ENCODE measurements at places on chromosomes 7 and 10. TPM values are rescaled to one million over a fixed set of nuclear protein-coding genes. Genes with fewer than 3 reads are reported as not detected.

DNA sequence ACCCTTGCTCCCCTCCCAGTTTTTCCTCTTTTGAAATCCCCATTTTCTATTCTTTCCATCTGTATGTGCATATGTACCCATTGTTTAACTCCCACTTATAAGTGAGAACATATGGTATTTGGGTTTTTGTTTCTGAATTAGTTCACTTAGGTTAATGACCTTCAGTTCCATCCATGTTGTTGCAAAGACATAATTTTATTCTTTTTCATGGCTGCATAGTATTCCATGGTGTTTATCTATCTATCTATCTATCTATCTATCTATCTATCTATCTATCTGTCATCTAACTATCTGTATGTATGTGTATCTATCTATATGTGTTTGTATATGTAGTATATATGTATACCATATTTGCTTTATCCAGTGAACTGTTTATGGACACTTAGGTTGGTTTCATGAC is 264.2 kb upstream of the SEMA3E start:
- no peak for DNase-seq

DNA sequence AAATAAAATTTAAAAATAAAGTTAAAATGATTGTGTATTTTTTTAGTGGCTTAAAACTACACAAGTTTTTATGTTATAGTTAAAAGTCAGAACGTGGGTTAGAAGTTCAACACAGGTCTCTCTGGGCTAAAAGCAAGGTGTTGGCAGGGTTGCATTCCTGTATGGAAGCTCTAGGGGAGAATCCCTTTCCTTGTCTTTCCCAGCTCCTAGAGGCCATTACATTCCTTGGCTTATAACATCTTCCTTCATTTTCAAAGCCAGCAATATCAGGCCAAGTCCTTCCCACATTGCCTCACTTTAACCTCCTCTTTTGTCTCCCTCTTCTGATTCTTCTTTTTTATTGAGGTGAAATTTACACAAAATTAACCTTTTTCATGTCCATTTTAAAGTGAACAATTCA is 52.4 kb upstream of the EEPD1 start:
- DNase-seq: no peak

GRCh38 chr10:118823256-118823907 is 68.6 kb upstream of the CACUL1 start:
- DNase-seq: no peak

- DNase-seq: no peak
Measured at GRCh38 chr7:37660614-37661013, 23.0 kb upstream of the GPR141 start.

DNA sequence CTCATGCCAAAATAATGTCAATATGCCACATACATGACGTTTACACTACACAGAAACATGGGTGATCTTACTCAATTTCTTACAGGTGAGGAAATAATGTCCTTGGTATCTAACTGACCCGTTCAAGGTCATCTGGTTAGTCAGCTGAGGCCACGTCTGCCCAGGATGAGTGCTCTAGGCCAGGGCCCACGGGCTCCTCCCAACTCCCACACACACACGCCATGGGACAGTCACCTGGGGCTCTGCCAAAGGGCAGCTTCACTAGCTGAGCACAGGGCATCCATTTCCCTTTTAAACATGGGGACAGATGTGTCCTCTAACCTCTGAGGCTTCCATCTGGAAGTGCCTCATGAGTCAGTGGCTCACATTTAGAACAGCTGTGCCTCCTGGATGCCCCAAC is 123.9 kb downstream of the TNS3 start:
- no peak for DNase-seq

DNA sequence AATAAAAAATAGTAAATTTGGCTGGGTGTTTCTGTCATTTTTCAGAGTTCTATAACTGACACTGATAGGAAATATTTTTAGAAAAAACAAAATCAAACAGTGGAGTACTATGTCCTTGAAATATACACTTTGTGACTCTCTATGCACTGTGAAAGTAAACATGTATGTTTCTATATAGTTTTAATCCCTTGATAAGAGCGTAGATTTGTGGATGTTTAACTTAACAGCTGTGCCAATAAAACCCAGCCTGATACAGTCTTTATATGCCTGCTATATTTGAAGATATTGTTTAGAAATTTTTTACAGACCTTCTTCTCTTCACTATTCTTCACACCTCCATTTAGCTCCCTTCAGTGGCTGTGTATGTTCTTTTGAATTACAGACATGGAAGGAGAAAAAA is 473.3 kb upstream of the FZD8 start:
- no peak for DNase-seq

- DNase-seq: no peak
Measured at GRCh38 chr7:48563334-48563733, 361.0 kb upstream of the CDC14C start.

GRCh38 chr10:59880971-59881510 is 25.3 kb downstream of the CCDC6 start:
- no peak for DNase-seq

DNA sequence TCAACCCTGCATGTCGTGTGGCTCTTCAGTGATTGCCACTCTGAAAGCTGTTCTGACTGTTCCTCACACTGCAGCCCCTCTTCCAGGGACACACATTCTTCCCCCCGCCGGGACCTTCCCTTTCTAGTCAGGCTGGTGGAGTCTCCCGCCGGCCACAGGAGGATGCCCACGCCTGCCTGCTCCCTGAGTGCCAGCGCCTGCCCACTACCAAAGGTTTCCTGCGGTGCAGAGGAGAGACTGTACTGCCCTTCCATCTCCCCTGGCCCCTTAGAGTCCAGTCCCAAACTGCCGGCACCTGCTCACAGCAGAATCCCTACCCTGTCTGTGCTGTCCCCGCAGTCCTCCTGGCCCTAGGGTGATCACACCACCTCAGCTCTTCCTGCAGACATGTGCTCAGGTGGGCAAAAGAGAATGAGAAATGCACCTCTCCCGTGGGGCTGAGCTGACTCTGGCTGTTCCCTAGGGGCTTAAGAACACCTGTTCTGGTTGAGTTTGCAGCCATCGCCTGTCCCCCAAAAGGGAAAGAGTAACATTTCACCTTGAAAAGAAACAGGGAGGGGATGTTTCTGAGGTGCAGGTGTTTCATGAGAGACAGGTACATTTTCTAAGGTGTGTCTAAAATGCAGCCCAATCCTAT is 1.4 kb downstream of the PODXL start:
- no peak for DNase-seq

- no peak for DNase-seq
Measured at GRCh38 chr10:317271-317769, 182.1 kb downstream of the ZMYND11 start.

- DNase-seq: no peak
Measured at GRCh38 chr7:70098133-70098561, 499.9 kb downstream of the AUTS2 start.

Gene CTTNBP2
- total RNA-seq: 2.3 TPM

Gene PTN
- 83.0 TPM for total RNA-seq

Gene TMEM213
- total RNA-seq: not detected

Gene SUFU
- 16.4 TPM for total RNA-seq

Gene SYT15B
- 10.5 TPM for total RNA-seq

Gene KNDC1
- total RNA-seq: not detected

Gene PNLIP
- not detected for total RNA-seq

Gene NEURL1
- total RNA-seq: 2.5 TPM

Data from osteocyte (in vitro differentiated cells).